ENCODE measurements at places on chromosomes 6 and 20.

- H3K27ac ChIP-seq, result peak overlapping the region; percentile 99
- H3K27me3 ChIP-seq, result no peaks in the 10 kb centered on the region
- no peak for DNase-seq
These were observed 706 bp upstream of the SNX14 start for GRCh38 chr6:85594197-85594930.

GRCh38 chr20:61193164-61193563 is 58.9 kb upstream of the CDH4 start:
- no peak overlapping the region for H3K4me3 ChIP-seq
- no peaks in the 10 kb centered on the region for H3K36me3 ChIP-seq
- H3K27ac ChIP-seq, result no peak overlapping the region
- H3K4me1 ChIP-seq, result peaks cover 16% of the 10 kb centered on the region

- H3K4me3 ChIP-seq, result no peak overlapping the region
- peaks cover 3% of the 10 kb centered on the region for H3K36me3 ChIP-seq
- no peak for DNase-seq
- H3K27ac ChIP-seq, result no peak overlapping the region
- peaks cover 17% of the 10 kb centered on the region for H3K4me1 ChIP-seq
These were observed 389.3 kb downstream of the HDGFL1 start for GRCh38 chr6:22958677-22959076.

DNA sequence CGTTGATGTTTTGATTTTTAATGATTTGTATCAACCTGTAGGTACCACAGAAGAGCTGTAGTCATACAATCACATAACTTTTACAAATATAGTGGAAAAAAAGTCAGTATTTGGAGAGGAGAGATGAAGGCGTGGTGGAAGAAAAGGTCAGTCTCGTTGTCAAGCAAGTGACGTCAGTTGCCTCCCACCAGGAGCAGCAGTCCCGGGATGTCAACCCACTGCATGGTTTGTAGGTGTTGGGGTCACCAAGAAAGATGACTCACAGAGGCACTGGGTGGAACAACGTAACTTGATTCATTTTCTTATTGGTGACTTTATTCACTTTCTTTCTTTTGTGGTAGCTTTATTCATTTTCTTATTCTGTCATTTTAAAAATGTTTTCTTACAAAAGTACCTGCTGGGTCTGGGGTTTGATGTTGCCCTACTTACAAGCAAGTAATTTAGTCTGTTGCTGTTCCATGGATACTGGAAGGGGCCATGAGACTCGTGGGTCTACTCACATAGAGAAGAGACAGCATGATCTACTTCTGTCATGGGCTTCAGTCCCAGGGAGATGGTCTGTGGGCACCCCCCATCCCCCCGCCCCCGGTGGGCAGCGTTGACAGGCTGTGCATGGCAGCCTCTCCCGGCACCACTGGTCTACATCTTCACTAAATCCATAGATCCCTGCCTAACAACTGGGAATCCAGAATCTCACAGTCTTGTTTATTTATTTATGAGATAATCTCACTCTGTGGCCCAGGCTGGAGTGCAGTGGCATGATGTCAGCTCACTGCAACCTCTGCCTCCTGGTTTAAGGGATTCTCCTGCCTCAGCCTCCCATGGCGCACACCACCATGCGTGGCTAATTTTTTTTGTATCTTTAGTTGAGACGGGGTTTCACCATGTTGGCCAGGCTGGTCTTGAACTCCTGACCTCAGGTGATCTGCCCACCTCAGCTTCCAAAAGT is 36.4 kb upstream of the SYNJ2 start:
- DNase-seq, result no peak
- peaks cover 52% of the 10 kb centered on the region for H3K36me3 ChIP-seq
- H3K27ac ChIP-seq, result no peak overlapping the region
- no peaks in the 10 kb centered on the region for H3K27me3 ChIP-seq
